ENCODE measurements at places on chromosomes 13 and 19.

DNA sequence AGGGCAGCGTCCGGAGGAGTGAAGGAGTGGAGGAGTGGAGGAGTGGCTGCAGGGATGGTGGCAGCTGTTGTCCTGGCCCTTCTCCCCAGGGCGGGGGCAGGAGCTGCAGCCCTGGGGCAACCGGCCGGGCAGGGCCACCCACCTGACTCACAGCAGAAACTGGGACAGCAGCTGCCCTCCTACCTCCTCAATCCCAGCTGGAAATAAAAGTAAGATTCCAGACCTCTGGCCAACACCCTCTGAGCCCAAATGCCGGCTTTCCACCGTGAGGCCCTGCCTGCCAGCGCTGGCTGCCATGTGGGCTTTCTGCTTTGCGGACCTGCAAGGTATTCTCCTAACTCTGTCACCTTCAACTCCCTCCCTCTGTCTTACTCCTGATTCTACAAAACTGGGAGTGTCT lies 3.3 kb upstream of the CLPP start:
- no peak for DNase-seq

GRCh38 chr13:95301968-95302393 lies 730 bp upstream of the ABCC4 start:
- DNase-seq, result no peak

- no peak for DNase-seq
These were observed 16.0 kb downstream of the IZUMO4 start for GRCh38 chr19:2112516-2113320.

GRCh38 chr19:48819366-48819816 lies 8.6 kb upstream of the BCAT2 start:
- DNase-seq, result no peak

GRCh38 chr13:20968745-20969144 lies 66.2 kb upstream of the XPO4 start:
- DNase-seq, result no peak

DNA sequence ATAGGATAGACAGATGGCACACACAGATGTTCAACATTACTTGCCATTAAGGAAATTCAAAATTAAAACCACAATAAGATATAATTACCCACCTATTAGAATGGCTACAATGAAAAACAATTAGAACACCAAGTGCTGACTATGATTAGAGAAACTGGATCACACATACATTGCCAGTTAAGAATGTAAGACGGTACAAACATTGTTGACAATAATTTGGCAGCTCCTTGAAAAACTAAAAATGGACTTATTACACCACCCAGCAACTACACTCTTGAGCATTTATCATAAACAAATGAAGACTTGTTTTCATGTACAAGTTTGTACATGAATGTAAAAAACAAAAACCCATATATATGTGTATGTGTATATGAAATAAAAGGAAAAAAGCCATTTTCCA lies 13.7 kb downstream of the ZNF461 start:
- DNase-seq, result no peak

GRCh38 chr19:45772130-45772840 lies 3.2 kb upstream of the SIX5 start:
- no peak for DNase-seq

DNA sequence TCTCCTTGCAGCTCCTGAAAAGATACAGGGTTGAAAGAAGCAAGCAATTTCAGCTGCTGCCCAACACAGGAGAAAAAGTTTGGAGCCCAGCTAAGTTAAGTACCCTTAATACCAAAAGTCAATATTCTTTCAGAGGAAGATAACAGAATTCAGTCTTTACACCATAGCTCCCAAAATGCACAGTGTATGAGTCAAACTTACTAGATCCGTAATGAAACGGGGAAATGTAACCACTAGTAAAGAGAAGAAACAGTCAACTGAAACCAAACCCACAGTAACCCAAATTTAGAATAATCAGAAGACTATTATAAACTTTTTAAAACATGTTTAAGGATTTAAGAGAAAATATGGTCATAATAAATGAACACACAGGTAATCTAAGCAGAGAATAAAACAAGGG lies 45.2 kb downstream of the SUCLA2 start:
- DNase-seq, result no peak

DNA sequence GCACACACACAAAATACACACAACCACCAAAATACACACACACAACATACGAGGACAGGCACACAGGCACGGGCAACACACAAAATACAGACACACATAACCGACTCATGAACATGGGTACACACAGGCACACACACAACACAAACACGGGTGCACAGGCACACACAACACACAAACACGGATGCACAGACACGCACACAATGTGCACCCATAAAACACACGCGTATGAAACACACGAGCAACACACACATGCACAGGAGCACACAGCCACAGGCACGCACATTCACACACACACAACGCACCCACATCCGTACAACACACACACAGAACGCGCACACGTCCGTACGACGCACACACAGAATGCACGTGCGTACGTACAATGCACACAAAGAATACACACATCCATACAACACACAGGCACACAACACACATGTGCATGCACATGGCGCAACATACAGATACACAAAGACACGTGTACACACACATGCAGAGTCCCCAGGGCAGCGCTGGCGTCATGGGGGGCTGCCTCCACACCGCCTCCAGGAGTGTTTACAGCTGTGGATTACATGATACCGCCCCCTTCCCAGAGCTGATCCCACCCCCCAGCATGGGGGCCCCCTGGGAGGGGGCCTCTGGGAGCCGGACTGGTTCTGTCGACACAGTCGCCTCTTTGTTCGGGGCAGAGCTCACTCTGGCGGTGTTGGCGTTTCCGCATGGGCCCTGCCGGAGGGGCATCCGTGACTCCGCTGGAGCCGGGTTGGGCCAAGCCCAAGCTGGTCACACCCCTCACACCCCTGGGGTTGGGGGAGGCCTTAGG lies 2.9 kb downstream of the SBNO2 start:
- no peak for DNase-seq

DNA sequence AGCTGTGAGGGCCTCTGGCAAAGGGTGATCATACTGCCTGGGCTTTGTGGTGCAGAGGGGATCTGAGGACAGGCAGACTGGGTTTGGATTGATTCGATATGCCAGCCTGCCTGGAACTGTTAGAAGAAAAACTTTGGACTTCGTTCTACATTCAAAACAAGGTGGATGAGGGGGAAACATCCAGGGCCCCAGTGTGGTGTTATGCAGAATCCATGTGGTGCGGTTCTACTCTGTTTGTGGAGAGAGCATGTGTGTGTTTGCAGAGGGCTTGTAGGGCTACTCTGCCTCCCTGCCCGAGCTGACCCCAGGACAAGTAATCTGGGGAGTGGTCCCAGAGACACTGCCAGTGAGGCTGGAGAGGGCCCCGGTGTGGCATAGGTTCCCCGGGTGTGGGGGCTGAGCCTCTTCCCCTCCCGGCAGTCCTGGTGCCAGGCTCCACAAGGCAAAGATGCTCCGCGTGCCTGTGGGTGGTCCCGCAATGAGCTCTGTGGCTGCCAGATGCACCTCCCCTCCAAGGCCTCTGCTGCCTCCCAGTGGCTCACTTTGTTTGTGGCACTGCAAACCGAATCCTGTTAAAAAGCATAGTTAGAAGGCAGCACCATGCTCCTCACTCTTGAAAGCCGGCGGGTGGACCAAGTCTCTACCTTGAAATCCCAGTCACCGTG lies 22.3 kb upstream of the TFDP1 start:
- DNase-seq, result peak; percentile 29

- DNase-seq, result no peak
These were observed 2.3 kb downstream of the PPP1R15A start for GRCh38 chr19:48874303-48875135.
